Ovary (tissue), 10 donors: ENCODE measurements at places on chromosomes 12 and 14.
A peak's percentile ranks its signal among the peaks of the same experiment; 100 is the strongest.

DNA sequence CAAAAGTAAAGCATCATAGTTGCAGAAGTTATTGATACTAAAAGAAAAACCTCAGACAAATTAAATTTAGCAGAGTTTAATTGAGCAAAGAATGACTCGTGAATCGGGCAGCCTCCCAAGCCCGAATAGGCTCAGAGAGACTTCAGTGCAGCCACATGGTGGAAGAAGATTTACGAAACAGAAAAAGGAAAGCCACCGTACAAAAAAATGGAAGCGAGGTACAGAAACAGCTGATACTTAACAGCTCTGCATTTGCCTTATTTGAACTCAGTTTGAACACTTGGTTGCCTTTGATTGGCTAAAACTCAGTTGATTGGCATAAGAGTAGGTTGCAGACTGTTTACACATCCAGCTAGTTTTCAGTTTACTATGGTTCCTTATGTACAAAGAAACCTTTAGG is 12.9 kb downstream of the TTC9 start:
- DNase-seq: no peak

- DNase-seq: no peak
Observed at GRCh38 chr14:102686196-102686801, 91.0 kb upstream of the TRAF3 start.

DNA sequence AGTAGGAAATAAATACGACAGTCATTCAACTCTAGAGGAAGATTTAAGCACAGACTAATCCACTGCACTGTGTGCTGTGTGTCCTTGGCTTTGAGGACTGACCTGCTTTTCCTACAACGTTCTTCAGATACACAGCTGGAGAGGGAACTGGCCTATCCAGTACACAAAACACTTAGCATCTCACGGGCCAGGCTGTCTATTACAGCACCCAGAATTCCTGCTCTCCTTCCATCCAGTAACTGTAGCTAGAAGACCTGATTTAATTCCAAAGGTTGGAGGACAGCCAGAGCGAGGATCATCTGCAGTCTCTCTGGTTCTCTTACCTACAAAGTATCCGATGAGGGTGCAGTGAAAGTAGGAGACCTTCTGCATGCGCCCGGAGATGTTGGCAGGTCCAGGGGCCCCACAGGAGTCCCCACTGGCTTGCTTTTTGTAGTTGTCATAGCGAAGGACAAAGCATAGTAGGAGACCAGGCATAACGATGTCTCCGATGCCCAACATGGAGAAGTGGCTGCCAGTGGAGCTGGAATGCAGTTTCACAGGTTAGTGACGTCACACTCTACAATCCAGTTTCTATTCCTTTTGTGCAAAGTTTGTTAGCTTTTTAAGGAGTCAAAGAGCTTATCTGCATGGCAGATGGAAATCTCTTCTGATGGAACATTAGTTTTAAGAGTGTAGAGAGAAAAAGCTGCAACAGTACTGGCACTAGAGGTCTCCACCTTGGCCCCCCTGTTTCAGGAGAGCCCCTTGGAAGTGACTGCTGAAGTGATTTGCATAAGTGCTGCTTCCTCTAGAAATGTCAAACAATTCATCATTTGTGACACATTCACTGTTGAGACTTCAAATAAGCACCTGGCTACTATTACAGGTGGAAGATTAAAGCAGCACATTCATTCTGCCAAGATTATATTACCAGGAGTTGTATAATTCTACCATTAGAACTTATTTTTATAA is 41.7 kb downstream of the ACADS start:
- DNase-seq: no peak

GRCh38 chr12:30989754-30990153 is 63.2 kb downstream of the TSPAN11 start:
- DNase-seq: no peak

- DNase-seq: no peak
Observed at GRCh38 chr12:13945641-13946040, 35.8 kb downstream of the GRIN2B start.

GRCh38 chr14:30623412-30624131 is 1.5 kb downstream of the SCFD1 start:
- no peak for DNase-seq

GRCh38 chr14:49036266-49036665 is 549.9 kb downstream of the RPS29 start:
- DNase-seq: no peak

GRCh38 chr12:124512667-124513296 is 54.6 kb downstream of the NCOR2 start:
- DNase-seq: peak; percentile 85

DNA sequence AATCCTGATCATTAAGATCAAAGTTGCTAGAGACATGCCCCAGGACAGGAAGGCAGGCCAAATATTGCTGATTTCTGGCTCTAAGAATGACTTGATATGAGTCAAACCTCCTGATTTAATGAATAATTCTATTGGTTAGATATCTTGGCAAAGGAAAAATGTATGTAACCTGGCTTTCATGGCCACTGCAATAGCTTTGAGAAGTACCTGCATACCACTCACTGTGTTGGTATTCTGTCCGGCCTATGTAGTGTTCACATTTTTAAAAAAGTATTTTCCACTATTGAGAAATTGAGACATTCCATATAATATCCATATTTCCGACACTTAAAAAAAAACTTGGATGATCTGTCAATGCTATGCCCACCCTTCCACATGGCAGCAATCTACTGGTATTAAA is 283.1 kb upstream of the SOX5 start:
- DNase-seq: no peak

GRCh38 chr12:66141299-66141698 is 10.7 kb upstream of the LLPH start:
- DNase-seq: no peak

DNA sequence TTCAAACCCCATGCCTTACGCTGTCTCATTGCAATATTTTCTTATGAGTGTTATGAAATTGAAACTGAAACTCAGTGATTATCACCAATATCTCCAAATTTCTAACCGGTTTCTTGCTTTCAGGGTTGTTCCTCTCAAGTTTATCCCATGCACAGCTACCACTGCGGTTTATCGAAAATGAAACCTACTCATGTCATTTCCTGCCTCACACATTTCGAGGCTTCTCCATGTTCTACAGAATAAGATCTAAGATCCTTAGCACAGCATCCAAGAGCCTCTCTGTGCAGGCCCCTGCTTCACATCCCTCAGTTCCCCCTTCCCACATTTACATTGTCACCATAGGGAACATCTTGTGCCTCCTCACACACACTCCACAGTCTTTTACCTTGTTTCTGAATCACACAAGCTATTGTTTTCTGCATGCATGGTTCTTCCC is 45.5 kb upstream of the FAR2 start:
- no peak for DNase-seq

DNA sequence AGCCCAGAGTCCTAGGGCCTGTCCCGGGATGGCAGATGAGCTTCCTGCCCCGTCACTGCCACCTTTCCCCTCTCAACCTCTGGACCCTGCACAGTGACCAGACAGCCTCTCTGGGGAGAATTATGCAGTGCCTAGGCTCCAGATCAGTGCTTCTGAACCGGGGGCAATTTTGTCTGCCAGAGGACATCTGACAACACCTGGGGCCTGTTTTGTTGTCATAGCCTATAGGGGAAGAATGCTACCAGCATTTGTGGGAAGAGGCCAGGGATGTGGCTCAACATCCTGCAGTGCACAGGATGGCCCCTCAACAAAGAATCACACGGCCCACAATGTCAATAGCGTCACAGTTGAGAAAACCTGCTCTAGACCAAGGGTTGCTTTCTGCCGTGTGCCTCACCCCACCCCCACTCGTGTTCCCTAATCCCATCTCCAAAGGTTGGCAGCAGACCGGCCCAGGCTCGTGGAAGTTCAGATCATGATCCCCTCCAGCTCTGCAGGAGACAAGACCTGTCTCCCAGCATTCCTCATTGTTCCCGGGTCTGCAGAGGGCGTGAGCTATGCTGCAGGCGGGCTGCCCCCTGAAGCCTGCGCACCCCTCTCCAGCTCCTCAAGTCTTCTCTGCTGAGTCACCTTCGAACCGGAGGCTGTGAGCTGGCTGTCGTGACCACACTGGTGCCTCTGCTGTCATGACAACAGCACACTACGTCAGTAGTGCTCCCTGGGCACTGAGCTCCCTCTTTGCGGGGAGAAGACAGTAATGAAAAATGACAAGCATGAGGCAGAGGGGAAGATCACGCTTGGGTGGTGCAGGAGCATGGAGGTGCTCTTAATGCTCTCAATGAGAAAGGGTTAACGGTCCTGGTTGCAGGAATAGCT is 2.0 kb upstream of the GAPDH start:
- no peak for DNase-seq

- DNase-seq: no peak
Observed at GRCh38 chr12:65533177-65533883, 254.8 kb downstream of the MSRB3 start.

DNA sequence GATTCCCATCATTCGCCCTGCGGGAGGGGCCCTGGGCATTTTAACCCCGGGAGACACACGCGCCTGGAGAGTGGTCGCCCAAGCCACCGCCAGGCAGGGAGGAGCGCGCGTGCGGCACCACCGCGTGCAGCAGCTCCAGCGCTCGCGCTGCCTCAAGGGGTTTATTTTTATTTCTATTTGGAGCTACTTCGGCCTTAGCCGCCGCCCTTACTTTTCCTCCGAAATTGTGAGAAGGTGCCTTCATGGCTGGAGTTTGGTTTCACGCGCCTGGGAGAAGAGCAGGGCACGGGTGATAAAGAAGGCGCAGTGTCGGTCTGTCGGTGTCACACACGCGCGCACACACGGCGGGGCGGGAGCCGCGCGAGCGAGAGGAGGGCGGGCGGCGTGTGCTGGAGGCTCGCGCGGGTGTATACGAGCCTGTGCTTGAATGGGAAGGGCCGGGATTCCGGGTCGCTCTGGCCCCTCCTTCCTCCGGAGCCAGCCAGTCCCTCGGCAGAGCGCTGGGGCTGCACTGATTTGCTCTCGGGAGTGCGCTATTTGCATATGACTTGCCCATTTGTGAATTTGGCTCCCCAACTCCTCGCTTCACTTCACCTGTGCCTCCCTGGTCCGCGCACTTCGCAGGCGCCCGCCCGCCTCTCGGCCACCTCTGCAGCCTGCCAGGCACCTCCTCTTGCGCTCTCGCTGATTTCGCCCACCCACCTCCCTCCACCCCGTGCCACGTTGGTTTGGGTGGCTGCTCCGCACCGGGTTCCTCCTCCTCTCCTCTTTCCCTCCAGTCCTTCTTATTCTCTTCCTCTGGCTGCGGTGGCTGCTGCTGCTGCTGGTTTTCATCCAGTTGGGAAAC is 932.3 kb downstream of the DIO2 start:
- peak; percentile 21 for DNase-seq

DNA sequence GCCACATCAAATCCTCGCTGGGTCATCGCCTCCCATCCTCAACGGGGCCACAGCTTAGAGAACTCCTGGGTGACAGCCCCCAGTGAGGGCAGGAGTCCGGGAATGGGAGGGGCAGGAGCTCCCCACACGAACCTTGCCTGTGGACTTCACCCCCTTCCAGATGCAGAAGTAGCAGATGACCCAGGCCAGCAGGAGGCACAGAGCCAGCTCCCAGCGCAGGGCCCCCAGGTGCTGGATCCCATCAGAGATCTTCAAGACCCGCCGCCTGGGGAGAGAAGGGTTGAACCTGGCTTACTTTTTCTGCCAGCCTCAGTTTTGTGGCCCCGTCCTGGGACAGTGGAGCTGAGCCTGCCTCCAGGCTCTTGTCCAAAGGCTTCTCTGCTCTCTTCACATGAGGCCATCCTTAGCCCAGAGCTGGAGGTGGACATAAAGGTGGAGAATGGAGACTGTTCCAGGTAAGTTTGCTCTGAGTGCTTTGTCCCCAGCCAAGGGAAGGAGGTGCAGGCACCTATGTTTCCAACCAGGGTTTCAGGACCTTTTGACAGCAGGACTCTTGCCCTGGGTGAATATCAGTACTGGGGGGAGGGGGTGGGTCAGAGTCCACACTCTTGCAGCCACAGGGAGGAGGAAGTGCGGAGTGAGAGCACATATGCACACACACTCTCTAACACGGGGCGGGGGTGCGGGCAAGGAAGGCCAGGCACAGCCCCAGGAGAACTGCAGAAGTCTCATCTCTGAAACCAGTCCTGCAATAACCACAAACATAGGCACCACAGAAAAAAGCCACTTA is 23.3 kb upstream of the SLC6A12 start:
- no peak for DNase-seq

GRCh38 chr12:57716305-57716704 is 22.2 kb downstream of the AGAP2 start:
- no peak for DNase-seq

DNA sequence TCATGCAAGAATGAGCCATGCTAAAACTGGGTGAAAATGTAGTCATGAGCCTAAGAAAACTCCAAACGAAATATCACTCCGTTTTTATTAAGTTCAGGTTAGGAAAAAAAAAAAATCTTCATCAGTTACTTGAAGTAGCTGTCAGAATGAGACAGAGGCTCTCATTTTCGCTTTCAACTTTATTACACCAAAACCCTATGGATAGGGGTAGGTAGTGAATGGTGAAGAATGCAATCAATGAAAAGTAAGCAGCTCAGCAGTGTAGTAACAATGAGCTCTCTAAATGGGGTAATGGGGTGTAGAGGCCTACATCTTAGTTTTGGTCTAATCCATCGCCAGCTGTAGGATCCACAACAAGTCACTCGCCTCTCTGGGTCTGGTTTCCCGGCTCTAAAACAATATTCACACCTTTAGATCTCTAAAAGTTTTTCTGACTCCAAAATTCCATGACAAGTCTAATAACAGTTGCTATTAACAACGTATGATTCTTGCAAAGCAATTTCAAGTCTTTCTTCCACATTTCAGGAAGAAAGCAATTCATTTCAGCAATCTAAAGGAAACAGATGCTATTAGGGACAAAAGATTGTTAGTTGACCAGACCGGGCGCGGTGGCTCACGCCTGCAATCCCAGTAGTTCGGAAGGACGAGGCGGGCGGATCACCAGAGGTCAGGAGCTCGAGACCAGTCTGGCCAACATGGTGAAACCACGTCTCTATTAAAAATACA is 1.7 kb downstream of the BTBD7 start:
- DNase-seq: peak; percentile 36

GRCh38 chr14:98614741-98615140 is 657.3 kb downstream of the BCL11B start:
- DNase-seq: no peak

DNA sequence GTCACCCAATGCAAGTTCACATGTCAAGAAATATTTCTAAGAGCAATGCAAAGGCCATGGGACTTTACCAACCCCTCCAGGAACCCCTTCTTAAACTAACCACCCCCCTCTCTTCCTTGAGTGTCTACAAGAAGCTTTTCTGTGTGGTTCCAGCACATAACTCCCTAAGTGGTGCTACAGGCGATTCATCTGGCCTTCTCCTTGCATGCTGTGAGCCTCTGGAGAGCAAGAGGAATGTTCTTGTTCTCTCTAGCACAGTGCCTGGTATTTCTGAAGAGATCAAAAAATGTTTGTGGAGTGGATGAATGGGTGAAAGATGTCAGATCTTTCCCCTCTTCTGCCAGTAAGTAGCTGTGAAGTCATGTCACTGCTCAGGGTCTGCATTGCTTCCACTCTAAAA is 5.9 kb upstream of the RNASE12 start:
- DNase-seq: no peak

DNA sequence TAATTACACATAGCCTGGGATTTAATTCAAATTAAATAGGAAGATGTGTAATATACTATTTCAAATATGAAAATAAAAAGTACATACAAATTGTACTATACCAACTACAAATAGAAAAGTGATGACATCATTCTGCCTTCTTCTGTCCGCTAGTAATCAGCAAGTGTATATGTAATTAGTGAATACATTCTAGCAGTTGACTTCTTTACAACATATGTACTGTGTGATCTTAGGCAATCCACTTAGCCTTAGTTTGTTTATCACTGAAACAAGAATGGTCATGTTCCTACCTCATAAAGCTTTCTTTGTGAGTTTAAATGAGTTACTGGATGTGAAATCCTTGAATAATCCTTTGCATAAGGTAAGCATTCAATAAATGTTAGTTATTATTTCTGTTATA is 7.8 kb upstream of the LUM start:
- DNase-seq: no peak
